ENCODE measurements at places on chromosomes 6 and 20.
A peak's percentile ranks its signal among the peaks of the same experiment; 100 is the strongest.

- no peak for DNase-seq
Measured at GRCh38 chr20:31712112-31712553, 10.5 kb downstream of the BCL2L1 start.

GRCh38 chr6:139418481-139419132 is 44.2 kb upstream of the CITED2 start:
- no peak for DNase-seq

DNA sequence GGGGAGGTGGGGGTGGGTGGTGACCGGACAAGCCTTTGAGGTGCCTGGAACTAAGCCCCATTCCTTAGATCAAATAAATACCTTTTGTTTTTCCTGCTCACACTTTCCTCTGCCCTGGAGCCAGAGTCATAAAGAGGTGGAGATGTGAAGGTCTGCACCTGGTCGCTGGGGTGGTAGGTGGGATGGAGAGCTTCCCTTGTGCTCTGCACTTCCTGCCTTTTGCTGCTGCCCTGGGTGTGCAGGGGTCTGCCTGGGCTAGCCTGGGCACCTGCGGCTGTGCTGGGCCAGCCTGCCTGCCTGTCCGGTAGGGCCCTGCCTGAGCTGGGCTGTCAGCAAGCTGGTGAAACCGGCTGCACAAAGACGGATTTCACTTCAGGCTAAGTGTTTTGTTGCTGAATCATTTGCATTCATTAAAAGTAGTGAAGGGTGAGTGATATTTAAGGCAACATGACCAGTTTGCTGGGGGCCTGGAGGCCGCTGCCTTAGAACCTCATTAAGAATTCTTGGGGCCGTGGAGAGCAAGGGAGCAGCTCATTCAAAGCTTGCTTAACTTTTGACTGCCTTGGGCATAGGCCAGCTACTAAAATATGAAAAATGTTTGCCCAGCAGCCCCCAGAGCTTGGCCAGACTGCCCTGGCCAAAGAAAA is 20.5 kb downstream of the PTK7 start:
- DNase-seq, result peak; percentile 90

GRCh38 chr6:23170049-23170448 is 600.7 kb downstream of the HDGFL1 start:
- no peak for DNase-seq

GRCh38 chr6:67914419-67914818 is 720.7 kb upstream of the ADGRB3 start:
- DNase-seq, result no peak
